ENCODE measurements at places on chromosomes 3 and 15.
A peak's percentile ranks its signal among the peaks of the same experiment; 100 is the strongest.

- no peak for DNase-seq
These were observed 47.2 kb upstream of the ATP2B2 start for GRCh38 chr3:10552631-10552943.

- peak; percentile 38 for DNase-seq
These were observed 1.6 kb downstream of the SKOR1 start for GRCh38 chr15:67826717-67827561.

GRCh38 chr3:99410789-99411311, 227.5 kb upstream of the COL8A1 start:
- no peak for DNase-seq

GRCh38 chr3:32870373-32871095, 52.7 kb downstream of the TRIM71 start:
- no peak for DNase-seq

DNA sequence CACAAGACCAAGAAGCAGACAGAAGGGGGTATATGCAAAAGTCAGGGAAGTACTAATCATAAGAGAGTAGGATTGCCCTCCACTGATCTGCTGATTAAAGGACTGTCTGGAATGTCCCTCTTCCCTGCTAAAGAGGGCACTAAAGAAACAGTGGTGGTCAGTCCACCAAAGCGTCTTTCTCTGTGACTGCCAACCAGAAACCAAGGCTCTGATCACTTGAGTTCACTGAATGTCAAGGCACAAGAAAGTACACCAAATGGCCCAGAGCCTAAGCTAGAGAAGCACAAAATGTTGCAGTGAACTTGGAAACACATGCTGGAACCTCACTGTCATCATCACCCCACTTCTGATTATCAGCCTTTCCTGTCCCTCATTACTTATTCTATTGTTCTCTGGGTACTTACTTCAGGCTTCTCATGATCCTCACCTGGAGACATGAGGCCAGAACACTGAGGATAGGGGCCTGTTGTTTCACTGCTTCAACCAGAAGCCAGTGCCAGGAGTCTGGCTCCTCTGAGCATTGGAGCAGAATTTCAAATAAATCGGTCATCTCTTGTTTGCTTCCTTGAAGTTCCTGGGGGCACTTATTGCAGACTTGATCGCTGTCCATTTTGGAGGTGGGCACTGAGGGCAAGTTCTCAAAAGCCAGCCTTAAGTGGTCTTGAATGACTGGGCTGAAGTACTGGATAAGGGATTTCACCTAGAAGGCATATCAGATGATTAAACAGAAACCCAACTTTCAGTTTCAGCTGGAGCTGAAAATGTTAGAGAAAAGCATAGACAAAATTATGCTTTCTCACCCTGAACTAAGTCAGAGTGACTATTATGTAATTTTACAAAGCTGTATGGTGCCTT, 58.9 kb downstream of the EIF3J start:
- no peak for DNase-seq

- no peak for DNase-seq
These were observed 11.3 kb upstream of the MYZAP start for GRCh38 chr15:57580428-57580827.
